ENCODE measurements at places on chromosomes 12 and 14.

DNA sequence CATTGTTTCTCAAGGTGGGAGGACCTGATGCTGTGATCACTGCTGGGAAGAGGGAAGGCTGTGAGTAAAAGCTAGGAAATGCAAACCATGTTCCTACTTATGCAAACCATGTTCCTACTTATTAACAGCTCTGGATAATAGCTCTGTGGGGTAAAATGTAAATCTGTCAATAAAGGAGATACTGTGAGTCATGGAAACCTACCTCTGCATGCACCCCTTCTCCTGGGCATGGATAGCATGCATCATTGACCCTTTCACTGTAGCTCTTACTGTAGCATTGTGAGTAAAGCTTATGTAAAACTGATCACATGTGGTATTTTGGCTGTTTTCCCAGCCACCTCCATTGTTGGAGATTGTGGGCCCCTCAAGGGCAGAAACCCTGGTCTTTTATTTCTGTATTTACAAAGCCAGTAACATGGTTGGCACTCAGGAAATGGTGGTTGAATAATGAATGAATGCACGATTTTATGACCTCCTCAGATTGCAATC, 253.7 kb downstream of the GRIN2B start:
- no peak for DNase-seq

GRCh38 chr12:19483727-19484126, 44.4 kb downstream of the AEBP2 start:
- DNase-seq, result no peak

- no peak for DNase-seq
Measured at GRCh38 chr14:81834308-81834707, 300.7 kb upstream of the SEL1L start.

DNA sequence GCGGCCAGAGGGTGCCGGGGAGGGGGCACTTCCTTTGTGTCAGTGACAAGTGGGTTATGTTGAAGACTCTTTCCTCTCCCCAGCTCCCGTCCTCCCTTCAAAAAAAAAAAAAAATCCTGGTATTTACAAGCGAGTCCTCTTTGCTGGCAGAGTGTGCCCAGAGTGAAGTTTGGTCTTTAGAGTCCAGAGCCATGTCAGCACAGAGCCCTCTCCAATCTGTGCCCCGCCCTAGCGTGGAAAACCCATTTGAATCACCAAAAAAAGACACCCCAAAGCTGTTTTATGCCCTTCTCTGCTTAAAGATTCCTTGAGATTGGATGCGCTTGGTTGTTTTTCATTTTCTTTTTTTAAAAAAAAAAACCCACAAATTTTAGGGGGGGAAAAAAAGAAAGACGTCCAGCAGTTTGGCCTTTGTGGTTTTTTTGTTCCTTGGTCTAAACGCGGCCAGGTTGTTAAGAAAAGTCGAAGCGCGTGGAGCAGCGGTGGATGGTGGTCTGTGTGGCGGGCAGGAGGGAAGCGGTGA, 3.3 kb downstream of the NKX2-1 start:
- DNase-seq, result no peak

GRCh38 chr12:102182635-102183034, 15.0 kb downstream of the PMCH start:
- DNase-seq, result no peak

DNA sequence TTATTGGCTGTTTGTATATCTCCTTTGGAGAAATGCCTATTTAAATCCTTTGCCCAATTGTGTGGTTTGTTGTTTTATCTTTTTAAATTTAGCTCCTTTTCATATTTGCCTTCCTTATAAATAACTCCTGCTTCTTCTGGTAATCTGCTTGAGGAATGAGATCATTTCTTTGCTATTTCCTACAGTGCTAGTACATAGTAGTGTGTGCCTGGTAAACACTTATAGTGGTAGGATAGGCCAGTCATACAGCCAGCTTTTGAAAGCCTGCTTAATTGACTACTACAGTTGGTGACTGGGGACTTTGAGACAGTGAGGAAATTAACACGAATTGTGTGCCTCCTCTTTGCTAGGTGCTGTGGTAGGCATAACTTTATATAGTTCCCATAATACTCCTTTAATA, 68.7 kb downstream of the BORCS5 start:
- no peak for DNase-seq

DNA sequence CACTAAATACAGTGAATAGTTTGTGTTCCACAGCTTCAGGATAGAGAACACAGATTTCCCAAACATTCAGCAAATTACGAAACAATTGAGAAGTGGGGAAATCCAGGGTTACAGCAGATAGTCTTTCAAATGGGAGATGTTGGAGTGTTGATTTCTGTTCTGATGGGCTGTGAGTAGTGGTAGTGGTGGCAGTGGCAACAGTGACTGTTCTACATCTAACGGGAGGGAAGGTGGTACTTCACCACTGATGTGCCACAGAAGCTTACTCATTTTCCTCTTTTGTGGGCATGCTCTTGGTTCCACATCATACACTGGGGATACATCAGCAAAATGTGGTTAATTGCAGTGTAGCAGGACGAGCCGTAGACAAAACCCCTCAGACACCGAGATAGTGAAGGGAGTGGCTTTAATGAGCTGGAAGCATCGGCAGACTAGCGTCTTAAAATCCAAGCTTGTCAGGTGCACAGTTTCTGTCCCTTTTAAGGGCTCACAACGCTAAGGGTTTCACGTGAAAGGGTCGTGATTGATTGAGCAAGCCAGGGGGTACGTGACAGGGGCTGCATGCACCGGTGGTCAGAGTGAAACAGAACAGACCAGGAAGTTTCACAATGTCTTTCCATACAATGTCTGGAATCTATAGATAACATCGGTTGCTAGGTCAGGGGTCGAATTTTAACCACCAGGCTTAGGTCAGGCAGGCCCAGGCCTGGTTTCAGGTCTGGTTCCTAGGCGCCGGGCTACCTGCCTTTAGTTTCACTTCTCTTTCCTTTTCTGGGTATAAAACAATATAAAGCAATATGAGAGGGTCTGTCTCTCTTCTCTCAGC, 330.6 kb upstream of the FBXO33 start:
- DNase-seq, result no peak

DNA sequence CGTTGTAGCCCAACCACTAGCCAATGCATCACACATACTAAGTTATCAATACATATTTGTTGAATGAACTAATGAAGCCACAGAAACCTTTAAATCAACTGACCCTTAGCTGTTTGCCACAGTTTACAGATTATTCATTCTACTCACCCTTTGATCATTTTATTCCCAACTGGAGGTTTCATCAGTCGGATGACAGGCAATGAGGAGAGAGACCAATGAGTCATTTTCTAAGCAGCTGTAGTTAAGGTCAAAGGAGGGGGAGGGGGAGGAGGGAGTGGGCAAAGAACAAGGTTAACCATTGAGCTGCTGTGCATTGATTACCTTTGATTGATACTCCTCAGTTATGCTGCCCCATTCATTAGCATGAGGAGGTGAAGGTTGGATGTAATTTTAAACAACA, 469.5 kb downstream of the VRK1 start:
- DNase-seq, result no peak

GRCh38 chr14:75559045-75559444, 19.4 kb upstream of the FLVCR2 start:
- DNase-seq, result no peak

GRCh38 chr12:60144395-60144794, 548.6 kb downstream of the SLC16A7 start:
- DNase-seq, result no peak

DNA sequence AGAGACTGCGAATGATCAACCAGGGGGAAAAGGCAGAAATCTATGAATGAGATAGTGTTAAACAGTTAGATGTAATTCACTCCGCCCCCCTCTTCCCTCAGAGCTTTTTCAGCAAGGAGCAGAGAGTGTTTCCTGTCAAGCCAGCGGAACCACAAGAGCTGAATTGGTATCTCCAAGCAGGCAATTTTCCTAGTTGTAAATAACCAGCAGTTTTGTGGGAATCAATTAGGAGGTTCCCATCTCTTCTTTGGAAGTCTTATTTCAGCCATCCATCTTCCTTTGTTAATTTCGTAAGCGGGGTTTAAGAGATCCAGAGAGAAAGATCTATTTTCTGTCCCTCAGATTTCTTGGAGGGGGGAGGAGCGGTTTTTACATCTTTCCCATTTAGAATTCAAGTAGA, 178.0 kb downstream of the FOXN3 start:
- no peak for DNase-seq

DNA sequence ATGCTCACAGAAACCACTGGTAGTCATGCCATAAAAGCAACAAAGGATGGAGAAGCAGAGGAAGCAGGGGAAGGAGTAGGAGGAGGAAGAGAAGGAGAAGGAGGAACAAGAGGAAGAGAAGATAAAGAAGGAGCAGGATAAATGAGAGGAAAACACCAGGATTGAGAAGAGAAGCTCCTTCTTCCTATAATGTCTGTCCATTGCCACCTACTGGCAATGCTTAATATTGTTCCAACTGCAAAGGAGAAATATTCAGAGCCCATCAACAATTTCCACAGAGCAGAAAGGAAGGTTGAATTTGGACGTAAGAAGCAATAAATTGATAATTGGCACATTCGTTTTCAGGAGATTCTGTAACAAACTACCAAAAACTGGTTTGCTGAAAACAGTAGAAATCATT, 898.4 kb downstream of the SLC16A7 start:
- DNase-seq, result peak; percentile 46

DNA sequence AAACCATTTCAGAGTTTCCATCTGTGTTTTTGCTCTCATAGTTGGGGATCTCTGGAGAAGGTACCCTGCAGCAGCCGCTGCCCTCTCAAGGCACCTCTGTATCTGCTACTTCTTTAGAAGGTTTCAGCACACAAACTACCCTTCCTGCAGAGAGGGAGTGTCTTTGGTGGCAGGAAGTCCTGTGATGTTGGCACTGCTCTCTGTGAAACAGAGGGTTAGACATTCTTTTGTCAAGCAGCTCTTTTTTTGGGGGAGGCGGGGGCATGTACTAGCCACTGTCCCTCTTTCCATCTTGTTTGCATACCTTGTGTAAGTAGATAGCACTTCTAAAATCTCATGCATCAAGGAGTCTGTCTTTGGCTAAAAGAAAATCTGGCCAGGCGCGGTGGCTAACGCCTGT, 352.6 kb downstream of the BMP4 start:
- DNase-seq, result no peak

DNA sequence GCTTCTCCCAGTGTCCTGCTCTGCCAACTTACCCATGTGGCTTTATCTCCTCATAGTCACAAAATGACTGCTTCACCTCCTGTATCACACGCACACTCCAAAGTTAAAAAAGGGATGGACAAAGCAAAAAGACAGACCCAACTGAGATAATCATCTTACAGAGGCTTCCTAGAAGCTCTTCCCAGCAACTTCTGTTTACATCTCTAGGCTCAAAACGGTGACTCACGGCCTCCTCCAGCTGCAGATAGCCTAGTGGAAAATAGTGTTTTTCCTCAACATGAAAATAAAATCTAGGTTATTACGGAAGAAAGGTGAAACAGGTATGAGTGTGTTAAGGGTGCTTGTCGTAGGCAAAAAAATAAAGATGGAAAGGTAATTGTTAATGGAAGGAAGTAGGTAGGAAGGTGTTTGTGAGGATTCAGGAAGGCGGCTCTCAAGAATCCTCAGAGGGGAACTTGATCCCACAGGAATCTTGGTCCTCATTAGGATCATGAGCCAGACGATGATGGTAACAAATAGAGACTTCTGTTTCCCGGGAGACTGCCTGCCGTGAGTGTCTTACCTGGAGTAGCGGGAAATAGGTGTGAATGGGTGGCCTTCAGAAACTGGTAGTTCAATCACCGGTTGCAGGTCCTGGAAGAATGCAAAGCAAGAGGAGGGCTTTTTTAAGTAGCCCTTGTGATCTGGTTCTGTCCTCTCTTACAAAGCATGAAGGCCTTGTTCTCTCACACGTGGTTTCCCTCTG, 487.5 kb upstream of the TMEM132C start:
- no peak for DNase-seq

GRCh38 chr14:91367173-91368171, 50.1 kb downstream of the CCDC88C start:
- DNase-seq, result no peak

DNA sequence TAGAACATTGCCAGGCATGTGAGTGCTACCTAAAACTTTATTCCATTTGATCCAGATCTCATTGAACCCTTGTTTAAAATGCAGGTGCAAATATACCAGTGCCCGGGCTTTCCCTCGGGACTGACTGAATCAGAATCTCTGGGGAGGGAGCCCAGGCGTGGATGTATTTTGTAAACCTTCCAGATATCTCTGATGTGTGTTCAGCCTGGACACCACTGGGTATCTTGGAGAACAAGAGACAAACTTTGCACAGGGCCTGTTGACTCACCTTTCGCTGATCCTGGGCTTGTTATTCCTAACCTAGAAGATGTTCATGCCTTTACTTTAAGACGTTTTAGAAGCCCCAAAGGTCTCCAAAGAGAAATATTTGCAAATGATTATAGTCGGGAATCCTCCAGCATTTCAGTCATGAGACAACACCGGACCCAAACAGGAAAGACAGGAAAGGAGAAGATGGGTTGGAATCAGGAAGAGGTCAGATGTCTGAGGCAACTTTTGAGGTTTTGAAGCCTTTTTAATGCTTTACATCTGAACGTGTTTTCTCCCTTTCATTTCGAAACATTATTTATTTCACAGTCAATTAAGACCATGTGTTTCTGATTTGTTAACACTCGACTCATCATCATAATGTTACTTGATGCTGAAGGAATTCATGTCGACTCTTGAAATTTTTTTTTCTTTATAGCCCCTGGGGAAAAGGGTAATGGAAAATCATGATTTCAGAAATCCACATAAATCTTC, 118.6 kb downstream of the PLXNC1 start:
- DNase-seq, result no peak

- DNase-seq, result peak; percentile 27
Measured at GRCh38 chr14:75559451-75560222, 18.8 kb upstream of the FLVCR2 start.

DNA sequence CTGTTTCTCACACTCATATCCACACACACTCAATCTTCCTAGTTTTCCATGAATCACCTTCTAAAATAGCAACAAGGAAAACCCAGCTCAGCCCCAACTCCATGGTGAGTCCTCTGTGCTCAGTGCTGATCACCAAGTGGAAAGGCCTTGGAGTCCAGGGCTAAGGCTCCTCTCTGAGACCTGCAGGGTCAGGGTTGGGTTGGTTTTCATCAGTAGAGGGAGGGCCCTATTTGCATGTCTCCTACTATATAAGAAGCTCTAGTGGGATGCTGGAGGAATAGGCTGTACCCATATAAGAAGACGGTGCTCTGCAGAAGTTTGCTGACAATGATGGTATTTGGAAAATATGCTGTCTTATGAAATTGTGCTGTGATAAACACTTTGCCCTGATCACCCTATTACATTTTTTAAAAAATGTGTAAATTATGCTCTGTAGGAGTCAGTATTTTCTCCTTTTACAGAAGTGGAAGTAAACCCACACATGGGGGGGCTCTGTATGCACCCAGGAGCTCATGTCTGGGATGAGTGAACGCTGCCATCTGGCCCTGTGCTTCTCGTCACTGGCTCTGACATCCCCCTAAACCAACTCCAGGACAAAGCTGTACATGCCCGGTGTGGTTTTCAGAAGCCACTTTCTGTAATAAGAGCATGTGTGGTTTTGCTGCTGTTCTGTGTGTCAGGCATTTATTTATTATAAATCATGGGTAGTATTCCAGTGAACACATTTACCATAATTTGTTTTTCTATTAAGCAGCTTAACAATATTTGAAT, 536.3 kb downstream of the TMEM121 start:
- no peak for DNase-seq

GRCh38 chr14:105860615-105861580, 334.5 kb downstream of the TMEM121 start:
- no peak for DNase-seq

Measured in Kasumi-1 (cell line).